Activated CD4-positive, alpha-beta T cell treated with anti-CD3 and anti-CD28 coated beads for 4 hours (primary cell): ENCODE measurements at places on chromosomes 6 and 20.

GRCh38 chr20:60340232-60340631 is 382.0 kb downstream of the CDH26 start:
- DNase-seq = no peak

DNA sequence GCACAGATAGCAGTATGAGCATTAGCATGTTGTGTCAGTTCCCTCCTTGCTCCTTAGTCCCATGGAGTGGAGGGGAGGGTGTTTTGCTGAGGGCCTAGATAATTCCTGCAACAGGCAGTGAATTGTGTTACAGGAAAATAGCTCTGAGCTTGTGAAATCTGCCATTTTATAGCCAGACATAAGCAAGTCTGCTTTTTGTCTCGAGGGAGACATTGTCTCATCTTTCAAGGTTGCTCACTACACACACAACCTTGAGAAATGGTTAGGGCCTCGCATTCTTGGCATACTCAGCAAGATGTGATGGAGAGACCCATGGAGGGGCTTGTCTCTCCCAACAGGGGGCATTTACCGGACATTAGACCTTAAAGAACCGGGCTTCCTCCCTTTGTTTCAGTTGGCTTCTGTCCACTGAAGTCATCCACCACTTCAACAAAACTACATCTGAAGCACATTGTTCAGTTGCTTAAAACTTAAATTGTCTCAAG is 108.0 kb upstream of the FOXO3 start:
- no peak for DNase-seq

- DNase-seq = no peak
Measured at GRCh38 chr6:144845186-144845585, 560.1 kb downstream of the UTRN start.

DNA sequence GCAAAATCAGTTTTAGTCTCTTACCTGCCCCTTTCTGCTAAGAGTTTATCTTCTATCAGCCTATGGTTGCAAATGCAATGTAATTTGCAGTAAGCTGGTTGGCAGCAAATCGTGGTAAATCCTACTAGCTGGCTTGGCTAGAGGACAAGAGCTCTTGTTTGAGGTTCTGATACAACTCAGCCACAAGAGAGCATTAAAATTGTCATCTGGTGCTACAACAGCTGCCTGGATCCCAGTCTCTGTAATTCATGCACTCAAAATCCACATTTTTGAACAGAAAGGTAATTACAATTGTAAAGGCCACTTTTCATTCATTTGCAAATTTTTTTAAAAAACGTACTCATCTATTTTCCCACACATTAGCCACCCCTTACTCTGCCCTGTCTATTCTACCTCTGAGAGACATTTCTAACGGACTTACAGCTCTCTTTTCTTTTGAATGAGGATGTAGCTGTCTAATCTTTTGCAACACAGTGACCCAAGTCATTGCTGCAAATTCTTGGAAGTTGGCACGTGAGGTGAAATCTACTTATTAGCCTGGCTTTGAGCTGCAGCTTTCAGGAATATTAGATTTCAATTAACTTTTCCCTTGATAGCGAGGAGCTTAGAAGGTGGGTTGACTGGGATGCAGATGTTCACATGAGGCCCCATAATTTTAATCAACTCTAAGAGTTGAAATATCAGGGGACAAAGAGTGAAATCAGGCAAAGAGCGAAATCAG is 54.0 kb upstream of the FAM184A start:
- no peak for DNase-seq

GRCh38 chr20:23143098-23143497 is 57.0 kb upstream of the CD93 start:
- no peak for DNase-seq

- no peak for DNase-seq
Measured at GRCh38 chr20:20772497-20773085, 60.1 kb upstream of the RALGAPA2 start.

DNA sequence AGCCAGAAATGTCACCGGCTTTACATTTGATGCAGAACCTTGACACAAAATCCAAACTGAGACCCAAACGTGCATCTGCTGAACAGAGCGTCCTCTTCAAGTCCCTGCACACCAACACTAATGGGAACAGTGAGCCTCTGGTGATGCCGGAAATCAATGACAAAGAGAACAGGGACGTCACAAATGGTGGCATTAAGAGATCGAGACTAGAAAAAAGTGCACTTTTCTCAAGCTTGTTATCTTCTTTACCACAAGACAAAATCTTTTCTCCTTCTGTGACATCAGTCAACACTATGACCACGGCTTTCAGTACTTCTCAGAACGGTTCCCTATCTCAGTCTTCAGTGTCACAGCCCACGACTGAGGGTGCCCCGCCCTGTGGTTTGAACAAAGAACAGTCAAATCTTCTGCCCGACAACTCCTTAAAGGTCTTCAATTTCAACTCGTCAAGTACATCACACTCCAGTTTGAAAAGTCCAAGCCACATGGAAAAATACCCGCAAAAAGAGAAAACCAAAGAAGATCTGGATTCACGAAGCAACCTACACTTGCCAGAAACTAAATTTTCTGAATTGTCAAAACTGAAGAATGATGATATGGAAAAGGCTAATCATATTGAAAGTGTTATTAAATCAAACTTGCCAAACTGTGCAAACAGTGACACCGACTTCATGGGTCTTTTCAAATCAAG is 108.4 kb downstream of the RTN4IP1 start:
- DNase-seq = peak; percentile 78

- no peak for DNase-seq
Measured at GRCh38 chr6:31113861-31114540, 599 bp upstream of the PSORS1C1 start.

DNA sequence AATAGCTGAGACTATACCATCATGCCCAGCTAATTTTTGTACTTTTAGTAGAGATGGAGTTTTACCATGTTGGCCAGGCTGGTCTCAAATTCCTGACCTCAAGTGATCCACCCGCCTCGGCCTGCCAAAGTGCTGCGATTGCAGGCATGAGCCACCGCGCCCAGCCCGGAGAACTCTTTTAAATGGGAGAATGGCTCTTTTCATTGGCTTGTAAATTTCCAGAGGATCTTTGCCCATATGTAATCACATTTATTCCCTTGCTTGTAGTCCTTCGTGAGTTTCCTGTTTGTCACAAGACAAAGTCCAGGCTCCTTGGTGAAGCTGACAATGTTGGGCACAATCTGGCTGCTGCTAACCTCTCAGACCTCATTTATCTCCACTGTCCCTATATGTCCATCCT is 135.1 kb downstream of the CEP57L1 start:
- no peak for DNase-seq

GRCh38 chr6:113893866-113894265 is 36.7 kb downstream of the MARCKS start:
- DNase-seq = no peak

GRCh38 chr20:60132162-60132826 is 174.1 kb downstream of the CDH26 start:
- DNase-seq = no peak

DNA sequence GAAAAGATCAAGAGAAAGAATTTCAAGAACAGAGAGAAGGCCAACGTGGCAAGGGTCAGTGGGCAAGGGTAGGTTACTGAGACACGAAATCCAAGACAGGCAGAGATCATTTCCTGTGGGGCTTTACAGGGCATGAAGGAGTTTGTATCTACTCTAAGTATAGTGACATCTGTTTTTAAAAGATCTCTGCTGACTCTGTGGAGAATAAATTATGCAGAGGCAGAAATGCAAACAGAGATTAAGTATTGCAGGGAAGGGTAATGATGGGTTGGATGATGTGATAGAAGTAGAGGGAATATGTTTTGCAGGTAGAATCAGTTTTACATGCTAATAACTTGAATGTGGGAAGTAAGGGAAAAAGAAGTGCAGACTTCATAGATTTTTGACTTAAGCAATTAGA is 243.5 kb downstream of the FRK start:
- DNase-seq = no peak

GRCh38 chr6:28906669-28907068 is 17.1 kb downstream of the TRIM27 start:
- no peak for DNase-seq

DNA sequence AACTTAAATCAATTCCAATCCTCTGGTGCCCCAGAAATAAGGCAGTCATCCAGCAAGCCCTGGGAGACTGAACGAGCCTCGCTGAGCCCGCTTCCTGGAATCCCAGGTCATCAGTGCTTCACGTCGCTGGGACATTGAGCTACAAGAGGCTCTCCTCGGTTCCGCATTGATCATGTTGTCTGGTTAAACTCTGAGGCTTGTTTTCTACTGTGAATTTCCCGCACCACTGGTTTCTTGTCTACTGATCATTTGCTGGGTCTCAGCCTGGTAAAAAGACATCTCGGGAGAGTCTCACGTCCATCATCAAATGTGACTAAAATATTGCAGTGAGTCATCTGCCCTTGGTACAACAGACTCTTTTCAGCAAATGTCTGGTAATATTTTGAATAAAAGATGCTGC is 569.2 kb downstream of the QKI start:
- no peak for DNase-seq

DNA sequence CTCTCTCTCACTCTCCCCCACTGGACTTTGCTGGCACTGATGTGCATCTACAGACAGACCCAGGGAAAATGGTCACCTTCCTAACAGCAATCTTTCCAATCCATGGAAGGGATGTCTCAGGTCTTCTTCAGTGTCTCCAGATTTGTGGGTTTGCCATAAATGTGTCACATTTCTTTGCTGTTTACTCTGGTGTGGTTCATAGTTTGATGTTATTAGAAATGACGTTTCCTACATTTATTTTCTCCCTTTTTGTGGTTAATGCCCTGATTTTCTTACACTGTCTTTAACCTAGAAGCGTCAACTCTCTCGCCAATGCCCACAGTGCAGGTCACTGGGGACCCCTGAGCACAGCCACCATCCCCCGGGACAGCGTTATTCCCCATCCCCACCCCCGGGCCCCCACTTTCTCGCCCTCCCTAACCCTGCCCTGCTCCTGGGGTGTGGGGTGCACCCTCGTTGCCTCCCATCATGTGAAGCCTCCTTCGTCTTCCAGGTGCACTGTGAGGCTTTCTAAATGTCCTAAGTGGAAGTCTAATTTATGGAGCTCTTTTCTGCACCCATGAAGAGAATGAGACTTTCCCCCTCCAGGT is 86.5 kb downstream of the YTHDF1 start:
- no peak for DNase-seq

DNA sequence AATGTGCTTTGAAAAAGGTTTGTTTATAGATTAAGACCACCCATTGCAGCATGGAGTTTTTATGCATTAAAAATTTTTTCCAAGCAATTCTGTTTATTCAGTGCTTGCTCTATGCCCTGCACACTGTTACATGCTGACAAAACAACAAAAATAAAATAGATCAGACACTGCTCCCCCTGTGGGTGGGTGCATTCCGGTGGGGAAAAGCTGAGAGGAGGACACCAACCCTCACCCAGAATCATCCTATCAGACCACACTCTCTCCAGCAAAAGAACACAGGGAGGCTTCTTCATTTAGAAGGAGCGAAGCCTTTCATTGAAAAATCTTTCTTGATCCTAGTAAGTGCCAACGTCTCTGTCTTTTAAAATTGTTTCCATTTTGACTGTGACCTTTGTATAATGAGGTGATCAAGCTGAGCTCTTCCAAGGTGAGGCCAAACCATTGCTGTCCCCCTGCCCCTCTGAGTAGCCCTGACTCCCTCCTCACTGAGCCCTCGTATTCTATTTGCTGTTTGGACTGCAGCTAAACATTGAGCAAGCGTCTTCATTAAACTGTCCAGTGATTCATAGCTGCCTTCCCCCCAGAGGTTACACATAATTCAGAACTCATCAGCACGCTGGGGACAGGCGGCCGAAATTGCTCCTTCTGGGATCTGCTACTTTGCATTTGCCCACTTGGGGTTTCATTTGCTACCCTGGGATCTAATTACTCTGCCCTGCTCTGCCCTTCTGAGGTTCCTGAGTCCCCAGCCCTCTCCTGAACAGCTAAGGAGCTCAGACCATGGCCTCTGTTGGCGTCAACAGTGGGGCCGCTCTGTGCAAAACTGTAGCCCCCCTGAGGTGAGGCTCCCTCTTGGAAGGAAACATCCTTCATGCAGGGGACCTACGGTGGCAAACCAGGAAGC is 102.4 kb downstream of the F13A1 start:
- no peak for DNase-seq

DNA sequence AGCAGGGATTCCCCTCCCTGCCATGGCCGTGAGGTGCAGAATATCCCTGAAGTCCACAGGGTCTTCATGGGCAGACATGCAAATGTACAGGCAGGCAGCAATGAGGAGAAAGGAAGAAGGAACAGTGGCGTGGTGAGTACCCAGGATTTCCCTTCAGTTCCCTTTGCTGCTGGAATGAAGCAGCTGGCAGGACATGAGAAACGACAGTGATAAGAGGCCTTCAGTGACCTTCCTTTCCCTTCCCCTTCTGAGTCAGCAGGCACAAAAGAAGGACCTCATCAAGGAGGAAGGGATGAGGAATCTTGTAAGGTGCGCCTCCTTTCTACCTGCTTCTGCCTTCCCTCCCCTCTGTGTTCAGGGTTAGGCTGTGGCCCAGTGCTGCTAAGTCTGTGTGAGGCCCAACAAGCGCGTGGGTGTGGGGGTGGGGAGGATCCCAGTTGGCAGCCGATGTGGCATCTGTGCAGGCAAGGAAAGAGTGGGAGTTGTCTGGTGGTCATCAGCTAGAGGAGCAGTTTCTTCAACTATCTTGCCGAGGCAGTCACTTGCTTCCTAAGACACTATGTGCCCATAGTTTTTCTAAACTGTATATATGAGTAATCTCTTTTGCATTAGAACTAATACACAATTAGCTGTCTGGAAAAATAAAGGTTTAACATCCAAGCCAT is 29.5 kb upstream of the FBXO9 start:
- DNase-seq = no peak
